NCI-H1694 treated with DMSO at 0.1 percent for 48 hours (cell line): ENCODE measurements at places on chromosomes 3 and 15.
A peak's percentile ranks its signal among the peaks of the same experiment; 100 is the strongest.

- DNase-seq = no peak
Observed at GRCh38 chr3:22798461-22798860, 404.7 kb upstream of the UBE2E2 start.

DNA sequence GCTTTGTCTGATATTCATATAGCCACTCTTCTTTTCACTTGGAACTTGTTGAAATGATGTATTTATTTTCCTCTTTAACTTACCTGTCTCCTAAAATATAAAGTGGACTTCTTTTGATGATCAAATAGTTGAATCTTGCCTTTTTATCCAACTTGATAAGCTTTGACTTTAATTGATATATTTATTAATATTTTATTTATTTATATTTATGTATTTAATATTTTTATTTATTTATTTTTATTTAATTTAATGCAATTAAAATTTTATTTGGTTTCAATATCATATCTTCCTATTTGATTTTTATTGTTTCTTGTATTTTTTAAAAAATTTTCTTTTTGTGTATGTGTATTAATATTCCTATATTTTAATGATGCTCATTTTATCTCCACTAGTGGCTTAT is 555.1 kb upstream of the EPHA6 start:
- no peak for DNase-seq

DNA sequence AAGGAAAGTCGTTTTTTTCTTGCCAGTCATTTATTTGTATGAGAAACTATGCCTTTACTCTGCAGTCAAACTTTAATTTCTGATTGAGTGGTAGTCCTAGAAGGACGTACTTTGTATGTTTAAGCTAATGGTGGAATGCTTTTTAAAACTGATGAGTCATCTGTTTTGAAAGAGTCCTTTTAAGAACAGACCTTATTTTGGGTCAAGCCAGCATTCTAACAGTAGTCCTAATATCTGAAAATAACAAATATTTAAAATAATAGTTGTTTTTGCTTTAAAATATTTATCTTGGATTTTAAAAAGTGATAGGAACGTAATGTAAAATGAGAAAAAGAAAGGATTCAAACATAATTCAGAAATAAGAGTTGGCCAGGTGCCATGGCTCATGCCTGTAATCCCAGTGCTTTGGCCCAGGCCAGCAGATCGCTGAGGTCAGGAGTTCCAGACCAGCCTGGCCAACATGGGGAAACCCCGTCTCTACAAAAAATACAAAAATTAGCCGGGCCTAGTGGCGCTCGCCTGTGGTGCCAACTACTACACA is 1.3 kb upstream of the LRRC58 start:
- DNase-seq = no peak

GRCh38 chr3:77084511-77084910 is 44.6 kb downstream of the ROBO2 start:
- no peak for DNase-seq

DNA sequence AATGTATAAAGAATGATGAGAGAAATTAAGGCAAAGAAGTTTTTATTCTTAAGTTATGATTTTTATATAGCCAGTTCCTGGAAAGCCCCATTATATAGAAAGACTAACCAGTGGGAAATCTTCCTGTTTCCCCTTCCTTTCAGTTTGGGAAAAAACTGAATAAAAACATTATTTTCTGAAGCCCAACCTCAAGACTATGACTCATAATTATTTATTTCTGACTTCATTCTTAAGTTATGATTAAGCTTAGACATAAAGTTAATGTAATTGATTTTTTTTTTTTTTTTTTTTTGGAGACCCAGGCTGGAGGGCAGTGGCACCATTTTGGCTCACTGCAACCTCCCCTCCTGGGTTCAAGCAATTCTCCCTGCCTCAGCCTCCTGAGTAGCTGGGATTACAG is 55.8 kb downstream of the TRPC1 start:
- DNase-seq = no peak

- no peak for DNase-seq
Observed at GRCh38 chr15:52822475-52822874, 32.3 kb upstream of the ONECUT1 start.

DNA sequence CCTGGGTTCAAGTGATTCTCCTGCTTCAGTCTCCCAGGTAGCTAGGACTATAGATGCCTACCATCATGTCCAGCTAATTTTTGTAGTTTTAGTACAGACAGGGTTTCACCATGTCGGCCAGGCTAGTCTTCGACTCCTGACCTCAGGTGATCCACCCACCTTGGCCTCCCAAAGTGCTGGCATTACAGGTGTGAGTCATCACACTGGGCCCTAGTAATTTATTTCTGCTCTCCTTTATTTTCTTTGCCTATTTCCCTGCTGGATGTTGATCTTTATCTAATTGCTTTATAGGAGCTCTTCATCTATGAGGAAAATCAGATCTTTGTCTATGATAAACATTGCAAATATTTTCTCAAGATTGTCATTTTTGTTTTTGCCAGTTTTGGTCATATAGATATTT is 31.7 kb downstream of the UQCC5 start:
- no peak for DNase-seq

DNA sequence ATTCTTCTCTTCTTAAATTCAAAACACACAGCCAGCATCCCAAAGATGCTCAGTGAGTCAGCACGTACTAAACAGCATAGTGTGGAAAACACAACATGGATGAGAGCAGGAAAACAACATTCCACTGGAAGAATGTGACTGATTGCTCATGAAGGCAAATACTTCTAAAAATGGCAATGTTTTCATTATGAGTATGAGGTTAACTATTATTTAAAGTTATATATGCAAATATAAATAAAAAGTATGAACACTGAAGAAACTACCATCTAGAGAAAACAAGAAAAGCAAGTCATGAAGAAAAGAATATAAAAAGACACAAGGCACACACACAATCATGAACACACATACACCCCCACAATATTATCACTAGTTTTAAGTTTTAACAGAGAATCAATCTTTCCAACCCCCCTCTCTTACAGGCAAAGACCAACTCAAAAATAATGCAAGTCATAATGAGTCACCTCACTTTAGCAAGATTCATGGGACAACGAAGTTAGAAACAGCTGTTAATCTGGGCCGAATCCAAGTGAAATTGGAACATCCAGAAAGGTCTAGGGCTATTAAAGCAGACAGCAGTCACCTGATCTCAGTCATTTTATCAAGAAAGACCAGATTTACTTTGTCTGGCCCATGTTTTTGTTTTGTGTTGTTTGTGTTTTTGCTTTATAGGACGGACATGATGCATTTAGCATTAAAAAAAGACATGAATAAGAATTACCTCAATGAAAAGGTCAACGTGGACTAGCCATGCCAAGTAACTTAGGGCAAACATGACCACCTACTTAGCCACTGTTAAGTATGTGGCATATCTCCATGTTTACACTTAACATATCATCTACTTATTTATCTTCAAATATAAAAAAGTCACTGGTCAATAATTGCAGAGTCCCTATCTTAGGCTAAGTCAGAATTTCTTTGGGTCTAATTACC is 18.1 kb downstream of the GBE1 start:
- DNase-seq = no peak

- no peak for DNase-seq
Observed at GRCh38 chr15:56628893-56629532, 104.3 kb downstream of the ZNF280D start.

- no peak for DNase-seq
Observed at GRCh38 chr3:139302084-139302800, 41.6 kb upstream of the MRPS22 start.

- no peak for DNase-seq
Observed at GRCh38 chr3:155465664-155466063, 172.2 kb upstream of the STRIT1 start.

GRCh38 chr15:62672268-62672667 is 370.3 kb upstream of the TPM1 start:
- no peak for DNase-seq

DNA sequence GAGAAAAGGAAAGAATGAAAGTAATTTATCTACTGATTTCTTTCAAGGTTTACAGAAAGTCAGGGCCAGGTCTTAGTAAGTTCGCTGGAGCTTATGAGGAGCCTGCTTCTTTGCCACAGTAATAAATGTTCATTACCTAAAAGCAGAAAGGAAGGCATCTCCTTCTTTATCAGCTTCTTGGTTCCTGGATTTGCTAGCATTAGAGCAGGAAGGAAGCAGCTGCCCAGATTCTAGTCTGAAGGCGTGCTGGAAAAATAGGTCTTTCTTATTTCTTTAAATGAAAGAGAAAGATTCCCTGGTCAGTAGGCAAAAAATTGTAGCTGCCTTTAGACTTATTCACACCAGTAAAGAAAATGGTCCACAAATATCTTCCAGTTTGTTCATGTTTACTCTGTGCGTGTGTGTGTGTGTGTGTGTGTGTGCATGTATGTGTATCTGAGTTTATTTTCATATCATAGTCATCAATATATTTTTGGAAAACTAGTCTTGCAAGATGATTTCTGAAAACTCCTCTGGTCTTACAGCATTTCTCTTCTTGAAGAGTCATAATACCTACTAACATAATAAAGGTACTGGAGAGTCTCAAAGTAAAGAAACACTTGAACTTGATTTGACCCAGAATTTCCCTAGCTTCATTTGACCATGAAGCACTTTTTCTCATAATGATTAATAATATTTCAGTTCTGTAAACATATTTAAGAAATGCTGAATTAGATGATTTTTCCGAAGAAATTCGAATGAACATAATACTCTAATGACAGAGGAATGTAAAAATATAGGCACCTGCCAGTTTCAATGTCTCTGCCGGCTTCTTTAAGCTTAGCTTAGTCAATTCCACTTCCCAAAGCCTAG is 255.3 kb upstream of the ZPLD1 start:
- DNase-seq = no peak

- no peak for DNase-seq
Observed at GRCh38 chr15:39976291-39977274, 42.7 kb downstream of the EIF2AK4 start.

DNA sequence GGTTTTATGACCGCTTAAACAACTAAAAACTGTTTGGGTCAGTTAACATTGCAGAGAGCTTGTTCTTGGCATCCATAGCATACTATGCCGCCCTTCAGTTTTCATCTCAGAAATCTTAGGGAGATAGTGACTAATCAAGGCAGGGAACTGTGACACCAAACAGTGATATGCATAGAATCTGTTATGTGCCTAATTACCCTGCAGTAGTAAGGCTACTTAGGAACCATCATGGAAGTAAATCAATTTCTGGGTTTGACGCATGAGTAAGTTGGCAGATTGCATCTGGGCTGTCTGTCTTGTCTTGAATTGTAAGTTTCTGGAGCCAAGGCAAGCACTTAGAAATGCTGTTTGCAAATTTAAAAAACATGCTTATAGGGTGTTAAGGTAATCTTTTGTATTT is 22.5 kb downstream of the KCTD6 start:
- DNase-seq = no peak

DNA sequence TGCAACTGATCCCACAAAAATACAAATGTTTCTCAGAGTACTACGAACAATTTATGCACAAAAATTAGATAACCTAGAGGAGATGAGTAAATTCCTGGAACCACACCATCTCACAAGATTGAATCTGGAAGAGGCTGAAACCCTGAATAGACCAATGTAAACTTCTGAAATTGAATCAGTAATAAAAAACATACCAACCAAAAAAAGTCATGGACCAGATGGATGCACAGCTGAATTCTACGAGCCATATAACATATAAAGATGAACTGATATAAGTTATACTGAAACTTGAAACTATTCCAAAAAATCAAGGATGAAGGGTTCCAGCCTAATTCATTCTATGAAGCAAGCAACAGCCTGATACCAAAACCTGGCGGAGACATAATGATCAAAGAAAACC is 336.3 kb downstream of the PYDC2 start:
- DNase-seq = no peak

GRCh38 chr3:15959434-15959811 is 161.6 kb upstream of the ANKRD28 start:
- DNase-seq = no peak

DNA sequence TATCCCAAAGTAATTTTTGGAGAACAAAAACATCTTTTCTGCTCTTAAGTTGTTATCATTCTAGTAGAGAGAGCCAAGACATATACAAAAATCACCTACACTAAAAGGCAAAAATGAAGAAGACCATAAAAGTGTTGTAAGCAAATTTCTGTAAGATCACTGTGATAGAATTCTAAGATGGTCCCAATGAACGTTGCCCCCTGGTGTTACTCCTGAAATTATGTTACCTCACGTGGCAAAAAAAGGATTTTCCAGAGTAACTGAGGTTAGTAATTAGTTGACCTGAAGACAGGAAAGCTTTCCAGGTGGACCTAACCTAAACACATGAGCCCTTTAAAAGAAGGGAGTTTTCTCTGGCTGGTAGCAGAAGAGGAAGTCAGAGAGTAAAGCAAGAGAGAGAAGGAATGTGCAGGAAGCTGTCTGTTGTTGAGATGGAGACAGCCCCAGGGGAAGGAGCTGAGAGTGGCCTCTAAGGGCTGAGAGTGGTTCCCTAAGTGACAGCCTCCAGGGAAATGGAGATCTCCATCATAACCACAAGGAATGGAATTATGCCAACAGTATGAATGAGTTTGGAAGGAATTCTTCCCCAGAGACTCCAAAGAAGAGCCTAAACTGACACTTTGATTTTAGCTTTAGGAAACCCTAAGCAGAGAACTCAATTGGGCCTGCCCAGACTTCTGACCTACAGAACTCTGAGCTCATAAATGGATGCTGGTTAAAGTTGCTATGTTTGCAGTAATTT is 205.9 kb downstream of the CD47 start:
- DNase-seq = no peak

GRCh38 chr3:30492322-30493192 is 113.8 kb upstream of the TGFBR2 start:
- no peak for DNase-seq

GRCh38 chr15:57218826-57219576 is 157.3 kb upstream of the CGNL1 start:
- DNase-seq = peak; percentile 65

DNA sequence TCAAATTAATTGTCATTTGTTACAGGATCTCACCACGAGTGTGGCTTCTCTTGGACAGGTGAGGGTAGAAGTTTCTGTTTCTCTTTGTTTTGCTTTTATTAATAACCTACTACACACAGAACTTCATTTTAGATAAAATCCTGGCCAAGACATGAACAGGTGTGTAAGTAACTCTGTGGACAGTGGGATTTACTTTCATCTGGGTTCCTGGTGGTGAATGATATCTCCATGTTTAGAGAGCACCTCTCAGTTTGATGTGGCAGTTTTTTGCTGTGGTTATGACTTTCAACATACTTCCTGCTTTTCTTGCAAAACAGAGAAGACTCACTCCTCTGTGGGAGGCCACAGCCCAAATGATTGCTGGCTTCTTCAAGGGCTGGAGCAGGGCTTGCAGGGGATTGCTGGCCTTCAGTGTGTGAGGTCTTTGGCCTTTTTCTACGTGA is 71.1 kb upstream of the XCR1 start:
- DNase-seq = no peak

GRCh38 chr3:5086708-5087107 is 35.4 kb upstream of the ARL8B start:
- DNase-seq = no peak

DNA sequence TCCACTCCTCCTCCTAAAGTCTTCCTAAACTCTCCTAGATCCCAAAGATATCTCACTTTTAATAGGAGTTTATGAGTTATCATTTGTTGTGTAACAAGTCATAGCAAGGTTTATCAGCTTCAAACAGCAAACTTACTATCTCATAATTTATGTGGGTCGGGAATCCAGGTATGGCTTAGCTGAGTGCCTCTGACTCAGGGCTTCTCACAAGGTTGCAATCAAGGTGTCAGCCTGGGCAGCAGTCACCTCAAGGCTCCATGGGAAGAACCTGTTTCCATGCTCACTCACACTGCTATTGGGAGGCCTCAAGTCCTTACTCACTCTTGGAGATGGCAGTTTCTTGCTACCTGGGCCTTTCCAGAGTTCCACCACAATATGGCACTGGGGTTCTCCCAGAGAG is 889.8 kb downstream of the MCTP2 start:
- DNase-seq = no peak
